ENCODE measurements at places on chromosomes 2 and 18.

- no peak for DNase-seq
Observed at GRCh38 chr2:50611351-50611871, 420.5 kb downstream of the NRXN1 start.

GRCh38 chr2:32805104-32806095, 141.4 kb upstream of the LTBP1 start:
- DNase-seq = no peak

DNA sequence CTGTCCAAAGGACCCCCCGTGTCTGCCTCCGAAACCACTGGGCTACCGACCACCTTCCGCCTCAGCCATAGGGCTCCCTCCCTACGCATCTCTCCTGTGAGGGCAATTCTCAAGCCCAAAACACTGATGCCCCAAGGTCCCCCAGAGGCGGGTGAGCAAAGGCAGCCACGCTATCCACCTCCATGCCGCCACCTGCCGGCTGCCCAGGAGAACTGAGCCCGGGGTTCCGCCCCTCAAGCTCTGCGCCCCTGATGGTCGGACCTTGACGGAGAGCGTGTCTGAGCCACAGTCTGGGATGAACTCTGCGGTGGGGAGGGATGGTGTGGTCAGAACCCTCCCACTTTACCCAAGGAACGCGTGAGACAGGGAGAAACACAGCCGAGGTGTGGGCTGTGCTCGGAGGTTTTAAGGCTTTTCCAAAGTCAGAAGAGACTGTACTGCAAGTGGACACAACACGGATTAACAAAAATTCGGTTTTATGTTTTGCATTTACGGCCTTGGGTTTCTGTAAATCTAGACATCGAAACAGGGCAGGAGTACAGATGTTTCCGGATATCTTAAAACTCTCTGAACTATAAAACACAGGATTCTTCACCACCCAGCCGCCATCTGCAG, 114.1 kb downstream of the ZNF516 start:
- no peak for DNase-seq

- DNase-seq = no peak
Observed at GRCh38 chr2:60159519-60159918, 393.9 kb downstream of the BCL11A start.

DNA sequence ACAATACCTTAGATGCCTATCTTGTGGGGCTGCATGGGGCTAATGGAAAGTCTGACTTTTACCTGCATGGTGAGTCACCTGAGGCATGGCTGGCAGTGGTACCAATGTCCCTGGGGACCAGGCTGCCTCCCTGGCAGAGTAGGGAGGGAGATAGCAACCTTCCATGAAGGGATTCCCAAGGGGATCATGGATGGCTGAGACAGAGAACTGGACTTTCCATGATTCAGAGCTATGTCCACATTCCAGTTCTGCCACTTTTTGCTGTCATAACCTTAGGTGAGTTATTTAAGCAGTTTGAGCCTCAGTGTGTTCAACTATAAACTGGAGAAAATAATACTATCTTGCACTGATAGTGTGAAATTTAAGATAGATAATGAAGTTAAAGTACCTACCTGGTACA, 178.6 kb downstream of the SETBP1 start:
- DNase-seq = no peak

GRCh38 chr18:69947361-69948133, at the start of gene CD226:
Gene CD226 (minus strand): TSS chr18:69947873. CDS start chr18:69947406, 467 bp downstream.
- DNase-seq = no peak

DNA sequence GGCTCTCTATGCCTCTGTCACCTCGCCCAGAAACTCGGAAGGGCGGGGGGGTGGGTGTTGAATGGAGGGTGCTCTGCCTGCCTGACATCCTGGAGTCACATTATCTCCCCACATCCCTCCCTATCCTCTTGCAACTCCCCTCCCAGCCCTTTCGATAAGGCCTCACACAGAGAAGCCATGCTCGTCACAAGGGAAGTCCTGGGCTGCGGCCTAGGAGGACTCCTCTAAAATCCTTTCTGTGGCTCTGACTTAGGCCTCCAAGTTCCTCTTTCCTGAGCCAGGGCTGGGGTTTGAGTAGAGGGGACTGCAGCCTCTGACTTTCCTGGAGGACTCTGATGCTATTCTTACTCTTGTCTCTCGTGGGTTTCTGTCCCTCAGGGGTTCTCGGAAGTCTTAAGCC, 75.0 kb upstream of the PKDCC start:
- no peak for DNase-seq

GRCh38 chr2:234564699-234565098, 67.8 kb upstream of the ARL4C start:
- DNase-seq = no peak

DNA sequence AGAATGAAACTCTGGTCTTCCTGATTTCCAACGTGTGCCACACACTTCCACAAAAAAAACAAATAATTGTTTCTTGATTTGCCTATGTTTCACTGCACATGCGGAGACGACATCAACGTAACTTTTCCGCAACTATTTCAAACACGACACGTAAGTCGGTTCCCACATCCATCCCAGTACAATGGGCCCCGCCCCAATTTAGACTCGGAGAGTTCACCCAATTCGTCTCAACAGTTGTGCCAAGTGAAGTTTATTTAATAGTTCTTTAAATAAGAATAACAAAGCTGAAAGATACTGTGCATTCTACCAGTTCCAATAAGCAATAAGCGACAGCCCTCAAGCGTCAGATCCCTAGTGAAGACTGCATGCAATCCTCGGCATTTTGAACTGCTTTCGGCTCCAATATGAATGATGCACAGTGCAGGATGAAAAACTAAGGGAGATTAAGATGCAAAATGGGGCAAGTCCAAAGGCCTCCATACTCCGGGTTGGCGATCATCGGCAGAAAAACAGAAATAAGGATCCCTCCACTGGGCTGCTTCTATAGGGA, 664 bp downstream of the CCT4 start:
- DNase-seq = no peak

DNA sequence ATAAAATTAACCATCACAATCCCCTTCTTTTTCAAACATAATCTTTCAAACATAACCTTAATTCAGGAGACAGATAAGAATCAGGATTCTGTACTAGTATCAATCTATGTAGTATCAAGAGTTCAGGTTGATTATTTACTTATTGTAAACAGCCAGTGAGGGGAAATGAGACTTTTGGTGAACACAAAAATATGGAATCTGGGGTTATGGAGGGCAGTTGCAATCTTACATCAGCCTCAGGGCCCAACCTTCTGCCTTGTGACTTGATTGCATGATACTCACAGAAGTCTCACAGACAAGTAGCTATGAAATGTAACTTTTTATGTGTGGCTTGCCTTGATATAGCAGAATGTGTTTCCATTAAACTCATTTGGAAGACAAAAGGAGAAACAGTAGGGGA, 262.7 kb upstream of the THSD7B start:
- DNase-seq = no peak

GRCh38 chr18:76750917-76751890, 71.2 kb upstream of the ZNF236 start:
- DNase-seq = no peak

DNA sequence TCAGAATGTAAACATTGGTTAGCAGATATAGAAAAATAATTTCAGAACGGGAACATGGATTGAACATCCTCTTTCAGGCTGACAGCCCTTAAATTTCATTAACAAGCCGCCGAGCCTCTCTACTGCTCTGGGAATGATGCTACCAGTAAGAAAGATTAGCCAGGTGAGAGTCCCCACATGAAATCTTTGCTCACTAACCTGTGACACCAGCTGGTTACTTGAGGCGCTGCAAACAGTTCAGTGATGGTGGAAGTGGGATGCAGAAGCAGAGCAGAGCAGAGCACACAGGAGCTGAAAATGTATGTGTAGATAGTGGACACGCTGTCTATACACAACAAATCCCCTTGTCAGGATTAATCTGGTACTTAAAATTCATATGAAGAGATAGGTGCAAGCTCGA, 721.1 kb downstream of the DPP10 start:
- no peak for DNase-seq

- DNase-seq = no peak
Observed at GRCh38 chr18:60502591-60502990, 130.0 kb upstream of the MC4R start.

DNA sequence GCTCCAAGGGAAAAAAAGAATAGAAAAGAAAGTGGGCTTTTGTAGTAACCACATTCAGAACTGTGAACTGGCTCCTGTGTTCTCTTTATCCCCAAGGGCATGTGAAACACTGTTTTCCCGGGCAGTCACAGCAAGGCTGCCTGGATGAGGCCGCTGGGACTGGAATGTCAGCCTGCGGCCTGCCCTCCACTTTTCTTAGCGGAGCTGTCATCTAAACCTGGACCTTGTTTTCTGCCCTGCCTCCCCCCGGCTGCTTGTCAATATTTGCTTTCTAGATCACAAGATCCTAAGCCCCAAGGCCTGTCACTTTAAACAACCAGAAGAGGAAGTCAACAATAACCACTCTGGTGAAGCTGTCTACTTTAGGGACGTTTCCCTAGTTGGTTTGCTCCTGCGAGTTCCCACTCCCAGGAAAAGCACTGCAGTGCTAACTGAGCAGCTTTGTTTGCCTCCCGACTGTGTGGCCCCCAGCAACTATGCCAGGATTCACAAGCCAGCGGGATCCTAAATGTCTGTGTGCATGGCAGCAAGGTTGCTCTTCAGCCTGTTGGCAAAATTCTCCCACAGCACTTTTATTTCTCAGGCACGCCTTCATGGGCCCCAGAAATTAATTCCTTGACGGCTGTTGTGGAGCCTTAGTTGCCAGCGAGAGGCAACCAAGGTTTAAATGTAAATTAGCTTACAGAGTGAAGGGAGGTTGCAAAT, 30.6 kb downstream of the SOWAHC start:
- no peak for DNase-seq

GRCh38 chr2:5983511-5984272, 291.5 kb downstream of the SOX11 start:
- DNase-seq = no peak

GRCh38 chr18:25764777-25765176, 325.6 kb downstream of the SS18 start:
- no peak for DNase-seq

DNA sequence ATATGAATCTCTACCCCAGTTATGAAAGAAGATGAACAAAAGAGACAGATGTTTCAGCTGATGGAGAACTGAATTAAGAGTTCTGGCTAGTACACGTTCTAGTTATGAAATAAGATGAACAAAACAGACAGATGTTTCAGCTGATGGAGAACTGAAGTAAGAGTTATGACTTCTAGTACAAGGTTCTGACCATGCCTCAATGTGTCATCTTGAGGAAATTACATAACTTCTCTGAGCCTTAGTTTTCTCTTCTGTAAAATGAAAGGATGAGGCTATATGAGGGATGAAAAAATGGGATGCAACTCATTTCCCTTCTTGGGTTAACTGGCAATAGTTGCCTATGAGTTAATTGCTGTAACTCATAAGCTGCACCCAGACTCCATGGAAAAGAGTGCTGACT, 92.9 kb upstream of the WDR75 start:
- no peak for DNase-seq

- no peak for DNase-seq
Observed at GRCh38 chr18:13120983-13121441, 97.5 kb upstream of the LDLRAD4 start.

DNA sequence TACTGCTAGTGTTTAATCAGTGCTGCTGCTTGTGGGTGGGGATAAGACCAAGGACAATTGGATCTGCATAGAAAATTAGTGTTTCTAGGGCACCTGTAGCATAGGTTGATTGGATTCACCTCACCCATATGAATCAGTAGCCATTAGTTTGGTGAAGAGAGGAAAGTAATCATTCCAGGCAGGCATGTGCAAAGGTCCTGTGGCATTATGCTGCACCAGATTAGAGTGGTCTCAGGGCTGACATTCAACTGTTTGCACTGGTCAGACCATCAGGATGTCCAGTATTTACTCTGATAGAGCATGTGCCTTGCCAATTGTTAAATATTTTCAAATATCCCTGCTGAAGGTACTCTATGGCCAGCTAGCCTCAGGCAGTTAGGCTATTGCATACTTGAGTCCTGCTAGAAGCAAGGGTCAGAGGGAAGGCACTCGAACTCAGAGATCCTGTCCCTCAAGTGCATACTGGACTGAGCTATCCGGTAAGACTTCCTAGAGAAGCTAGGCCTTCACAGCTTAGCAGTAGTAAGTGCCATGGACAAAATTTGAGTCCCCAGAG, 64.7 kb downstream of the SKA1 start:
- no peak for DNase-seq

DNA sequence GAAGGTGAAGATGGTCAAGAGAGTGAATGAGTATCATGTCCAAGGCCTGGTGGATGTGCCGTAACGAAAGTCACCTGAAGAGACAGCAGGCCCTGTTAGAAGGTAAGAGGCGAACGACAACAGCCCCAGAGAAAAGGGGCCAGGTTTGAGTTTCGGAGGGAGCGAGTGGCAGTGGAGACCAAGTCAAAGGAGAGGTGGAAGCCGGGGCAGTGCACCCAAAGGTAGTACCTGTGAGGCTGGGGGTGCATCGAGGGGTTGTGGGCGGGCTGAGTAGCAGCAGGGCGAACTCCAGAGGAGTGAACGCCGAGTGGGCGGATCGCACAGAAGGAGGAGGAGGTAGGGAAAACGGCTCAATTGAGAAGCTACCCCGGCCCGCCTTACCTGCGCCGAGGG, 358 bp downstream of the USP37 start:
- no peak for DNase-seq

DNA sequence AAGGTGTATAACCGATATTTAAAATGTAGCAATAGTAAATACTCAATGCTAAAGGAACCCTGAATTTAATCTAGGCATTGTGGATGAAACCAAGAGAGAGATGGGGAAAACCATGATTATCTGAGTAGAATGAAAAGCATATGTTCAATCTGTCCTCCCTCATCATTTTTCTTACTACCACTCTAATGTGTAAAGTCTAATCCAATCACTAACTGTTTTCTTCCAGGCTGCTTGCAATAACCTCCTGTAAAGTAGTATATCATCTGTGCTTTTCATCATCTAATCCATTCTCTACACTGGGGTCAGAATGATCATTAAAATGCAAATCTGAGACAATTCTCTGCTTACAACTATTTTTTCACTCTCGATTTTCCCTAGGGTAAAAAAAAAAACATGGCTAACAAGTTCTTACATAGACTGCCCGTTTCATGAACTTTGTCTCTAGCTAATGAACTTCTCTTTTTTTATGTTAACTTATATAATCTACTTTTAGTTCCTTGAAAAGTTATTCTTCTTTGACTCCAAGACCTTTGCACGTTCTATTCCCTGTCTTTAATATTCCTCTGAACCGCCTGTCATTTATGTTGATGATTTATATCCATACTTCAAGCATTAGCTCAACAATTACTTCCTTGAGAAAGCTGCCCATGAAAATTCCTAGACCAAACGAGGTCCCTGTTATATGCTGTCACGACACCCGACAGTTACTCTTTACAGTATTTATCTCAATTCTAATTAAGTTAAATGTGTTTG, 94.7 kb upstream of the SLC8A1 start:
- no peak for DNase-seq

GRCh38 chr2:236665101-236665500, 95.5 kb downstream of the ACKR3 start:
- DNase-seq = no peak

GRCh38 chr2:179543361-179543901, 278.8 kb upstream of the SESTD1 start:
- DNase-seq = no peak
